Adrenal gland (tissue), 19 donors: ENCODE measurements at places on chromosomes 1 and 21.

DNA sequence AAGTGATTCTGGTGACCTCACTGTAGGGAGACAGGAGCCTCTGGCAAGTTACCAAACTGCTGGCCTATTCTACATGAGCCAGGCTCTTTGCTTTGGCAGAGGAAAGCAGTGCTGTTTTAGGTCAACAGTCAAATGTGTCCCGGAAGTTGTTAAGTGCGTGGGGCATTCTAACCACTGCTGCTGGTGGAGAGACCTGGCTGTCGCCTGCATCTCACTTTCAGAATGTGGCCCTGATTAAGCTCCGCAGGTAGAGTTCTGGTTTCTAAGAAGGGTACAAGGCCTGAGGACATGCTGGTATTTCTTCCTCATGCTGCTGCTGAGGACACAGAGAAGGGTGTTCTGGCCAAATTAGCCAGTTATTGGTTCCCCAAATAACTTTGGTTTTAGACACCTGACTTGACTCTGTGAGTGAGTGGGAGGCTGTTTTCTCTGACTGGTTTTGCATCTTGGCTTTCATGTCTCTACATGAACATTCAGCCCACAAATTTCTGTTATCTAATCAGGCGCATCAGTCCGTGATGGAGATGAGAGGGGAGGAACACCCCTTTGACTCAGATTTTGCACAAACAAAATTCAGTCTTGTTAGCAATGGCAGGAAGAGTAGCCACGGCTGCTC, 120.8 kb downstream of the LMO4 start:
- peak; percentile 29 for DNase-seq

DNA sequence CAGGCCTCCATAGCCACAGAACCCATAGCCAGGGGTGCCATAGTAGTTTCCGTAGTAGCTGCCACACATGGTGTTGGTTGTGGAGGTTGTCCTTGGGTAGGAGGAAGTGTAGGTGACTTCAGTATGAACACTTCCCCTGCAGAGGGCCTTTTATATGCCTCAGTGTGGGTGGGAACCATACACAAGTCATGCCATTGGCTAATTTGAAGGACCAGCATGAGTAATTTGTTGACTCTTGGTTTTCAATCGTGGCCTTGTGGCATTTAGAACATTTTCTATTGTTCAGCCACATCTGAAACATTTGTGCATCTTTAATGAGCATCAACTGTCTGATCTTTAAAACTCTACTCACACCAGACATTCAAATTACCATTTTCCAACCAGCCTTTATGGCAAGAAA, at the start of gene KRTAP6-1:
Gene KRTAP6-1, minus strand, starts transcription at position 95 of the 400 bp plus-strand sequence. Its CDS starts 26 bp downstream, at position 69.
- DNase-seq = no peak

GRCh38 chr1:183194527-183195141, 8.6 kb downstream of the LAMC2 start:
- no peak for DNase-seq

DNA sequence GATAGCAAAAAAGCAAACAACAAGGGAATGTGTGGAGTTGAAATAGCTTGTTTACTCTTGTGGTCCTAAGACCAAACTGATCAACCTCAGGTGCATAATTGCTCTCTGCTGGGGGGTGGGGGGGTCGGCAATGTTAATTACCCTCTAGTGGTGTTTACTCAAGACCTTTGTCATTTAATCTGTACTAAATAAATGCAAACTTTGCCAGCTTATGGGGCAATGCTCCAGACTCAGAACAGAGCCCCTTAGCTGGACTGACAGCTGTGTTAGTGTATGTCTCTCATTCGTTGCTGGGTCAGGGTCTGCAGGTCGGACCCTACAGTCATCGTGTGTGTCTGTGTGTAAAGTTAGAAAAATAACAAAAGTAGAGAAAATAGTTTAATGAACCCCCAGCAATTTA, 7.2 kb upstream of the SLC44A3 start:
- no peak for DNase-seq

DNA sequence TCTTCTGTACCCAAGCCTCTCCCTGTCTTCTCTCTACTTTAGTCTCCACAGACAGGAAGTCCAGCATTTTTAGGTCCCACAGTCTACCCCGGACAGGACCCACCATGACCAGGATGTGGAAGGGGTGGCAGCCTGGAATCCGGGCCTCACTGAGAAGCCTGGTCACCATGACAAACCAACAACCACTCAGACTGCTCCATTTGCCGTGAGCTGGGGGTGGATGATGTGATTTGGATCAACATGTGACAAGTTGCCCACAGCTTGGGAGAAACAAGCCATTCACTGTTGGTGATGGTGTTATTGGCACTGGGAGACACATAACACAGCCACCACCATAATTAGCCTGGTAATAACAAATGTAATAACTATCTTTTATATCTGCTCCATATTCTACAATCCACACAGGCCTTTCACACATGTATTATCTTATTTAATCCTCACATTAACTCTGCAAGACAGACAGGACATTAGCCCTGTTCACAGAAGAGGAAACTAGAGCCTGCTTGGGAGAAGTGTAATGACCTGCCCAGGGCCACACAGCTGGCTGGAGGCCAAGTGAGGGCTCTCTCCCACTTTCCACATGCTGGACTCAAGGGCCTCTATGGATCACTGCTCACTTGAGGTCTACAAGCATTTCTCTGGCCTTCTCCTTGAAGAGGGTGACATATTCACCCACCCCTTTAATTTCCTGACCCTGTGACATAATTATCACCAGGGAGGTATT, 22.9 kb downstream of the MEF2D start:
- DNase-seq = peak; percentile 70

- no peak for DNase-seq
Measured at GRCh38 chr1:58895559-58896145, 111.8 kb upstream of the JUN start.

DNA sequence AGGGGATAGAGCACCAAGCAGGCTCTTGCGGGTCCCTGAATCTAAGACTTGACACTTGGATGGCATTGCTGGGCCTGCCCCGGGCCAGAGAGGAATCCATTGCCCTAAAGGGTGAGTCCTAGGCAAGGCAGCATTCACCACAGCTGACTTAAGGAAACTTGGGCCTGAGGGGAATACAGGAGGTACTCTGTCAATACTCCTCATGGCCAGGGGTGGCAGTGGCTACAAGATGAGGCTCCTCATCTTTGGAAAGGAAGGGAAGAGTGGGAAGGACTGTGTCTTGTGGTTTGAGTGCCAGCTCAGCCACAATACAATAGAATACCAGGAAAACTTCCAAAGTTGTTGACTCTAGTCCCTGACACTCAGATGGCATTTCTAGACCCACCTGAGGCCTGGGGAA, 5.1 kb downstream of the KRTAP22-1 start:
- no peak for DNase-seq
